Fibroblast of skin of abdomen (primary cell): ENCODE measurements at places on chromosomes 16 and 17.

GRCh38 chr16:2160915-2161551 is 5.5 kb downstream of the TRAF7 start:
- peak; percentile 73 for DNase-seq

DNA sequence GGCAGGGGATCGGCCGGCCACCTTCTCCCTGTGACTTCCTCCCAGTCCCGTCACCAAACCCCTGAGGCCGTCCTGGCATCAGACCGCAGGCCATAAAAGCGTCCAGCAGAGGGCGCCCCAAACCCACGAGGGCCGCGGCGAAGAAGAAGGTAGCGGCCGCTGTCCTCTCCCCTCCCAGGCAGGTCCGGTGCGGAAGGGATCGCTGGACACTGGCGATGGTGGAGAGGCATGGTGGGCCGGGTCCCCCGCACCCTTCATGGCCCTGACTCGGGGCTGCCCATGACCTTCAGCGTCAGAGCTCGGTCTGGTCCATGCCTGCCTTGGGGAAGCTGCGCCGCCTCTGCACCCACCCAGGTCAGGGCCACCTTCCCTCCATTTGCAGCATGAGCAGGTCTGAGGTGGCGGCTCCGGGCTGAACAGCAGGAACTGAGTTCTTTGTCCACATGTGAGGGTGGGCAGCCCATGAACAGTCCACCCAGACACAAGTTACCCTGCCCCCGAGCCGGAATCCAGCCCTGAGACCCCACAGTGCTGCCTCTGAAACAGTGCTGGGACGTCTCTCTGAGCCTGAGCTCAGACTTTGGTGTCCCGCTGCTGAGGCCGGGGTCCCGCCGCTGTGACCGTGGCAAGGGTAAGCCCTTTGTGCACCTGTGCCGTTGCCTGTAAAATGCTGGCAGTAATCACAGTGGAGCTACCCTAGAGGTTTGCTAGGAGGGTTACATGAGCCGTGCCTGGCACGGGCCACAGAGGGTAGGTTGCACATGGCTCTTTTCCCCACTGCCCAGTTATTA is 40.8 kb upstream of the CMIP start:
- DNase-seq: peak; percentile 59

DNA sequence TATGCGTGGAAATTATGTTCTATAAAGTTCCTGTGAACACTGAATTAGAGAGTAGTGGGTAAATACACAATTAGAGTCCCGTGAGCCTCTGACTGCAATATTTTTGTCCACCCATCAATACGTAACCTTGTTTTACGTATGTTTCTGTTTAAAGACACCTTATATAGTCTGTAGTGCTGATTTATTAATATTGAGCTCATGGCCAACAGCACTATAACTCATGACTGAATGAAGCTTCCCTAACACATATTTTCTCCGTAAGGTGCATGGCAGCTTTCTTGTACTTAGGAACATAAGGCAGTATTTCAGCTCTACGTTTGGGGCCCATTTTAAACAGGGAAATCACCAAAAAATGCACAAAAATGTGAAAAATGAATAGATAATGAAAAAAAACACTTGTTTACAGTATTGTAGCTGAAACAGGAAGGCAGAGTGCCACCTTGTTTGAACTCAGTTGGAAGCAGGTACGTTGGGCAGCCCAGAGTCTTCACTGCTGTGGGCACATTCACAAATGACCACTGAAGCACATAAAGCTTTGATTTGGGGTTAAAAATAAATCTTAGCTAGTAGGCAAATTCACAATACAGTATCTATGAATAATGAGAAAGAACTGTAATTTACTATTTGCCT is 108.5 kb downstream of the CNTNAP4 start:
- no peak for DNase-seq

GRCh38 chr16:17013038-17013437 is 457.7 kb downstream of the XYLT1 start:
- no peak for DNase-seq

DNA sequence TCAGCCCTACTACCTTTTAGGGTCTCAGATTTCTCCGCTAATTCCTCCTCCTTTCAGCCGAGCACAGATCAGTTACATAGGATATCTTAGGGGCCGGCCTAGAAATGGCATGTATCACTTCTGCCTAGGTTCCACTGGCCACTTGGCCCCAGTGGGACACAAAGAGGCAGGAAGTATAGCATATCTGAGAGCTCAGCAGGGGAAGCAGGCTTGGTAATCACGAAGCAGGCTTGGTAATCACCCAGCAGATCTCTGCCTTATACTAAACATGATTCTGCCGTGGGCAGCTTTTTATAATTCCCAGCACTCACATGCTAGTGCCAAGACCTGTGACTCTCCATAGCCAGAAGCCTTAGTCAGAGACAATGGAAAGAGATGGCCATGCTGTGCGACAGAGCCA is 59.6 kb upstream of the CACNG5 start:
- no peak for DNase-seq

- DNase-seq: no peak
These were observed 14.5 kb upstream of the RANGRF start for GRCh38 chr17:8273884-8274444.

DNA sequence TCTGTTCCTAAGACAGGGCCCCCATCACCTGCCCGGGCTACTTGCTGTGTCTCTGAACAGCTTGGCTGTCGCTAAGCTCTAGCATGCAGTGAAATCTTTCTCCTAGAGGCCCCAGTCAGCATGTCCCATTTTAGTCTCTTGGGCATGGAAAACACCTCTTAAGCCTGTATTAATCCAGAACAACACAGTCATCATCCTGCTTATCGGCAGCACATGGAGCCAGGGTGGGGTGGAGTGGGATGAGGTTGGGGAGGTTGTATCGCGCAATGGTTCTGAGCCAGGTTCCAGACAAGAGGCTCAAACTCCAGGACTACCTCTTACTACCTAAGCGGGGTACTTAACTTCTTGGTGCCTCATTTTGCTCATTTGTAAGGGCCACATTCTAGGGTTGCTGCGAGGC is 7.8 kb downstream of the ST6GALNAC2 start:
- DNase-seq: no peak

- DNase-seq: no peak
These were observed 5.3 kb upstream of the HAS3 start for GRCh38 chr16:69100071-69100691.
